ENCODE measurements at places on chromosomes 6 and 20.
A peak's percentile ranks its signal among the peaks of the same experiment; 100 is the strongest.

GRCh38 chr20:15163632-15164031, 826.2 kb upstream of the FLRT3 start:
- DNase-seq, result peak; percentile 17

DNA sequence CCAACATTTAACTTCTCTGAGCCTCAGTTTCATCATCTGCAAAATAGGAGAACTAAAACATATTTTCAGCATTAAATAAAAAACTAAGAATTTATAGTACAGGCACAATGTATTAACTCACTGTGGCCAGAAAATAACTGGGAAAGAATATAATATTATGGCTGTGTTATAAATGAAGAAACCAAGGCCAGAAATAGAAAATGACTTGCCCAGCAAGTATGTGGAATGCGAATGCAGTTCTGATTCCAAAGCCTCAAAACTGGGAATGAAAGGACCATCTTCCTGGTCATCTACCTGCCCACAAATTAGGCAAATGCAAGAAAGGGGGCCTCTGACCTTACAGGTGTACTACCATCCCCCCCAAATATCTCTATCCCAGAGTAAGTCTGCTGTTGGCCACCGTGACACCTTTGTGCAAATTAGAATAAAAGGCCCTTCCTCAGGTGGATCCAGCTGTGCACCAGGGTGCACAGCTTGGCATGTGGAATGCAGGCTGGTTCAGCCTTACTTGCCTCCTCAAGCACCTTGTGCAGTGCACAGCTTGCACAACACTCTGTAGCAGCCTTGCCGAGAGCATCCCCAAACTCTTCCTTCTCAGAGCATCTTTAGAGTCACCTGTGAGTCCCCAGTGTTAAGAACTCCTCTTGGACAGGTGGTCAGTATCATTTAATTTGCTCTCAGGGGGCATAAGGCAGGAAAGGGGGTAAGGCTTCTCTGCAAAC, 4.4 kb downstream of the SLC13A3 start:
- no peak for DNase-seq

GRCh38 chr20:46803123-46804020, 91.3 kb upstream of the EYA2 start:
- DNase-seq, result no peak

DNA sequence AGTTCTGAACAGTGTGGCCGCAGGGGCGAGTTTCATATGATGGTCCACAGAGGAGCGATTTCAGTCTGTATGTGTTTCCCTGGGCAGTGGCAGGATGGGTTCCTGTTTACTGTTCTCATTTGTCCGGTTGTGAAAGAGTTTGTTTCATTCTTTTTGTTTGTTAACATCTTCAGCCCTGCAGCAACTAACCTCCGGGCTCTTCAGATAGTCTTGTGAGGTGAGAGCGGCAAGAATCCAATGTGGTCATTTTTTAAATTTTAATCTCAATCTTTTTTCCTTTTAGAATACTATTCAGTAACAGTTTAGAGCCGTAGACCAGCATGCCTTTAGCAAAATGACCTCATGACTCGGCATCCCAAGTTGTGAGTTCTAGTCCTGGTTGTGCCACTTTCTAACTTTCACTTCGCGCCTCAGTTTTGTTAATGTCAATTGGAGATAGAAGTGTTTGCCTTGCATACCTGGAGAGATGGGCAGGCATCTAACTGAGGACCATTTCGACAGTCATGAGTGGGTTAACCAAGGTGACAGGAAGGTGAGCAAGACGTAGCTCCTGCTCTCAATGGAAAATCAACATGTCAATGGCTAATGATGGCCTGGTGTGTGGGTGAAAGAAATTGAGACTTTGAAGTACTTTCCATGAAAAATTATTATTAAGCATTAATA, 38.5 kb upstream of the PXDC1 start:
- no peak for DNase-seq

- DNase-seq, result no peak
These were observed 325.6 kb downstream of the PTPRT start for GRCh38 chr20:42864116-42864515.

DNA sequence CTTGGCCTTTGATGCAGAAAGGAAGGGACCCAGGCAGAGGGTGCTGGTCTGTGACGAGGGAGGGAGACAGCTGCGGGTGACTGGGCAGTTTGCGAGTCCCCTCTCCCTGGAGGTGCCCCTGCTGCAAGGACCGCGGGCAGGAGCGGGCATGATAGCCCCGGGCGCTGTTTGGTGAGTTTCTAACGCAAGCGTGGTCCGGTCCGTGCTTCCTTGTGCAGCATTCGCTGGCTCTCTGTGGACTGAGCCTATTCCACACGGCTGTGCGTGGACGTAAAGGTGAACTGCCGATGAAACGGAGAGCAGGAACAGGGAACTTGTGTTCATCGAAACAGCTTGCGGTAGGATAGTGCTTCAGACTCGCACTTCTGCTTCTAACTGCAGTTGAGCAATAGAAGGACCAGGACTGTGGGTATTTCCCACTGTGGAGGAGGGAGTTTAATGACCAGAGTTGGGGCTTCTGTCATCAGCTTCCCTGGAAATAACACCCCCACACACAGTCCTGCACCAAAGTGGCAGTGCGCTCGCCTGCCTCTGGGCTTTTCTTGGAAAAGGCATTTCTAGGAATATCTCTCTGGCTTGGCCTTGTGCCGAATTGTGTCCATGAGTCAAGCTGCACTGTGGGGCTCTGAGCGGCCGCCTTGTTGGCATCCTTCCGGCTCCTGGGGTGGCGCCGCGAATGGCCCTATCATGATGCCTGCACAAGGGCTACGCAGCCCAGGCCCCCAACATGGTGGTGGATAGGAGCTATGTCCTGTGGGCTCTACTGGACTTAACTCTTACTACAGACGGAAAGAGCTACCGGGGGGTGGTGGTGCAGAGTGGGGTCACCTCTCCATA, 48.9 kb downstream of the DUSP22 start:
- DNase-seq, result no peak
